Activated T-cell treated with anti-CD3 and anti-CD28 coated beads, Interleukin-2, amount 50 U/mL, for 1 hour (primary cell): ENCODE measurements at places on chromosomes 1 and 21.
A peak's percentile ranks its signal among the peaks of the same experiment; 100 is the strongest.

DNA sequence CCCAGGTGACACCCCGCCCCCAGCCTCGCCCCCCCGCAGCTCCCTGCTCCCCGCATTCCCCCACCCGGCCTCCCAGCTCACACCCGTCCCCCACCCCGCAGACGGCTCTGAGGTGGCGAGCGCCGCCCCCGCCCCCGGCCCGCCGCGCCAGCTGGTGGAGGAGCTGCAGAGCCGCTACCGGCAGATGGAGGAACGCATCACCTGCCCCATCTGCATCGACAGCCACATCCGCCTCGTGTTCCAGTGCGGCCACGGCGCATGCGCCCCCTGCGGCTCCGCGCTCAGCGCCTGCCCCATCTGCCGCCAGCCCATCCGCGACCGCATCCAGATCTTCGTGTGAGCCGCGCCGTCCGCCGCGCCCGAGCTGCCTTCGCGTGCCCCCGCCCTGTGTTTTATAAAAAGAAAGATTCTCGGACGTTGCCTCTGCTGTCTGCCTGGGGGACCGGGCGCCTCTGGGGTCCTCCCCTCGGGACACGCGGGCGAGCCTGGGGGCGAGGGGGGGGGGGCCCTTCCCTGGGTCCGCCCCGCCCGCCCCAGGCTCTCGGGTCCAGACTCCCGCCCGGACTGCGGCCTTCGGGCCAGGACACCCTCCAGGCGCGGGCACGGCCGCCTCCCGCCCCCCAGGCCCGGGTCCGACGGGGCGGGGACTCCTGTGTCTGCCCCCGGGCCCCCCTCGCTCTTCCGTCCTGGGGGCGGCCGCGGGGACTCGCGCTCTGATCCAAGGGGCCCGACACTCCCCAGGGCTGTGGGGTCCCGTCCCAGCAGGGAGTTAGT is 1.6 kb upstream of the MMP23B start:
- peak; percentile 94 for DNase-seq

GRCh38 chr1:108016451-108016920 is 51.5 kb upstream of the VAV3 start:
- DNase-seq, result no peak

DNA sequence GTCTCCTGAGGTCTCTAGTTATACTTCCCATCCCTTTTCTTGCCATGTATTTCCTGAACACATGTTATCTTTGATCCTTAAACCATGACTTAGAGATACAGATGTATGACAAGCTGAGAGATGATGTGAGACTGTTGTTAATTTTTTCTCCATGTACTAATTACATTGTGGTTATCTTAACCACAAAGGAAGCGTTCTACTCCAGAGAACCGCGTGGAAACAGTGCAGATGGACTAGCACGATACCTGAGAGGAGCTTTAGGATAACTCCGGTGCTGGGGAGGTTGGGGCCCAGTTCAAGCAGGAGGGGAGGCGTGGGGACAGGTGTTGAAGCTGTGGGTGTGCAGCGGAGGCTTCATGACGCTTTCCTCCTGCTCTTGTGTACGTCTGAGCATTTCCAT is 17.5 kb downstream of the PDE9A start:
- DNase-seq, result no peak

GRCh38 chr1:173190101-173190936 is 16.8 kb downstream of the TNFSF4 start:
- DNase-seq, result no peak

- peak; percentile 86 for DNase-seq
Observed at GRCh38 chr1:15430787-15431570, 7.3 kb upstream of the CTRC start.

DNA sequence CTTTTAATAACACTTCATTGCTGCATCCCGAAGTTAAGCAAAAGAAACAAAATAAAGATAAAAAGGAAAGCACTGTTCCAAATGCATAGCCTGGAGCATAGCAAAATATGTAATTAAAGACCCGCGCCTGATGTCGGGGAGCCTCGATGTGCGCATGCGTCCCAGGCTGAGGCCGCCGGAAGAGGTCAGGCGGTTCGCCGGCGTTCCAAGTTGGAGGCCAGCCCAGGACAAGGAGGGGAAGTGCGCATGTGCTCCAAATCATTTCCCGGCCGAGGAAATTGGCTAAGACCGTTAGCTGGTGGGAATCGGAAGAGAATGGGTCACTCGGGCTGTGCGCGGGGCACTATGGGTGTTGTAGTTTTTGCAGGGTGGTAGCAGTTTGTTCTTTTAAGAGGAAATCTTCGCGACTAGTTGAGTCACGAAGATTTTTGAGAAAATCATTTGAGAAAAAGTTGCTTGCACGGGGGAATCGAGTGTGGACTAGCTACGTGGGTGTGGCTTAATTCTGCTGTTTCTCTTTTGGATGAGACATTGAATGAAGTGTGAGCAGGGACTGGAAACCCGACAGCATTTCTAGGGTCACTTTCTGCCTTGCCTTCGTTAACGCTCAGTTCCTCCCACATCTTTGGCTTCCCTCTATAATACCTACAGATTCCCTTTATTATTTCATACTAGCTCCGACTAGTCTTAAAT is 31.0 kb upstream of the CD1D start:
- DNase-seq, result peak; percentile 69

DNA sequence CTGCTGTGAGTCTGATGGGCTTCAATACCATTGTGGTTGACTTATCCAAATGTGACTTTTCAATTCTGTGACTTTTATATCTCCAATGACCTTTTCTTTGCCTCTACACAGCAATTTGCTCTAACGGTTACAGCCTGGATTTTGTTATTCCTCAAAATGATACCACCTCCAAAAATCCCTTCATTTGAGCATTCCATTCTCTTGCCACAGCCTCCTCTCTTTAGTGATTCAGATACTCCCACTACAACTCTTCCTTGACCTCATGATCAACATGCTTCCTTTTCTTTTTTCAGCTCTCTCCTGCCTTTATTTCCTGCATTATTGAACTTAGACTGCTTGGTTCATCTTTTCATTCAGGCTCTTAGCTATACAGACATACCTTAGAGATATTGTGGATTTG is 16.6 kb upstream of the IL19 start:
- no peak for DNase-seq

DNA sequence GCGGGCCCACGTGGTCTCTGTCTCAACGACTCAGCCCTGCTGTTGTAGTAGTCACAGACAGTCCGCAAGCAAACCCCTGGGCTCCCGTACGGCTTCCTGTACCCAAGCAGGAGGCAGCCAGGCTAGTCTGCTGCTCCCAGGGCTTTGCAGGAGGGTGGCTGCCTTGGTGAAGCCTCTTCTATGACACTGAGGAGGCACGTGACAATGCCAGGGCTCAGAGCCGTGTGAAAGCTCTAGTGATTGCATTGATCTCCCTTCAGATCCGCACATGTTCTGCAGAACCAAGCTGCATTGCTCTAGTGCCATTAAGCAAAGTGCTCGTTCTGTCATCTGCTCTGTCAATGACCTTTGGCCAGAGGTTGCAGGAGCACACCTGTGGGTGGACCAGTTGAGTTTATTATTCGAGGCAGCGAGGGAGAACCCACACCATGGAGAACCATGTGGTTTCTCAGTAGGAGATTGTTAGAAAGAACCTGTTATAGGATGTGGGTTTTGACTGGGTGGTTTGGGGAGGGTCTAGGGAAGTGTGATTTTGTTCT is 18.0 kb downstream of the UMODL1 start:
- DNase-seq, result no peak

DNA sequence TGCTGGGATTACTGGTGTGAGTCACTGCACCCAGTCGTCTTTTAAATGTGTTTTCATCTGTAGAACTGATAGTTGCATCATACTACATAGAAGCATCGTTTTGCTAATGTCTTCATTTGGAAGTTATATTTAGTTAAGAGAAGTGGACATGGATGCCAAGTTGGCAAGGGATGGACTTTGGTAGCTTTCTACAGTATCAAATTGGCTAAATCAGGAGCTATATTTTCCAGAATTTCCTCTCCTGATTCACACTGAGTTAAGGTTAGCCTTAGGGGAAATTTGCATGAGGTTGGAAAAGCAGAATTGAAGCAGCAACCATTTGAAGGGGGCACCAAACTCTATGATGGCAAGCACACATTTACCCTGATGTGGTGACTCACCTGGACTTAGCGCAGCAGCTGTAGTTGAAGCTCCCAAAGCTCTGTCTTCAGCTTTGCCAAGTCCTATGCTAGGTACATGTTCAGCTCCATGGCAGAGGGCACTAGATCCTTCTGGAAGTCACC is 43.9 kb downstream of the DUSP10 start:
- no peak for DNase-seq
